Mesothelial cell of epicardium (in vitro differentiated cells): ENCODE measurements at places on chromosomes 1 and 21. TPM values are rescaled to one million over a fixed set of nuclear protein-coding genes. Genes with fewer than 3 reads are reported as not detected.
A peak's percentile ranks its signal among the peaks of the same experiment; 100 is the strongest.

Gene WNT4
- total RNA-seq, result 34.9 to 41.2 TPM (median 38.7 TPM) in 3 replicates

Gene MSH4
- total RNA-seq, result 0.27 to 0.29 TPM (median 0.27 TPM) in 3 replicates

Gene MMEL1
- total RNA-seq, result 2.2 to 4.5 TPM (median 3.4 TPM) in 3 replicates

DNA sequence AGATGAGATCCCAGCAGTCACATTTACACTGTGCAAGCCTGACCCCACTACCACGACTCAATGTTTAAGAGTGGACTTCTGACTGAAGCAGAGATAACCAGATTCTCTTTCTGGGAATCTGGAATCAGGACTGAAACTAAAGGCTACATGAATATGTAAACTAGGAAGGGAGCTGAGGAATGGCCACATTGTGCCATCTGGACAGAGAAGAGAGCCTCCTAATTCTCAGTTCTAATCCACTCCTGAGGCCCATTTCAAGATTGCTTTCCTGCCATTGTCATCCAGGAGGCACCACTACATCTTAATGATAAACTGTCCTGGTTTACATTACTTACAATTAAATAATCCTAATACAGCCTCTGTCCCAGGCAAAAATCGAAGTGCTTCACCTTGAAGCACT lies 6.5 kb downstream of the PAXBP1 start:
- H3K4me3 ChIP-seq, result no peak overlapping the region
- no peaks in the 10 kb centered on the region for H3K27me3 ChIP-seq
- peak overlapping the region; percentile 18 for H3K27ac ChIP-seq
- DNase-seq, result no peak
- peaks cover 44% of the 10 kb centered on the region for H3K36me3 ChIP-seq

DNA sequence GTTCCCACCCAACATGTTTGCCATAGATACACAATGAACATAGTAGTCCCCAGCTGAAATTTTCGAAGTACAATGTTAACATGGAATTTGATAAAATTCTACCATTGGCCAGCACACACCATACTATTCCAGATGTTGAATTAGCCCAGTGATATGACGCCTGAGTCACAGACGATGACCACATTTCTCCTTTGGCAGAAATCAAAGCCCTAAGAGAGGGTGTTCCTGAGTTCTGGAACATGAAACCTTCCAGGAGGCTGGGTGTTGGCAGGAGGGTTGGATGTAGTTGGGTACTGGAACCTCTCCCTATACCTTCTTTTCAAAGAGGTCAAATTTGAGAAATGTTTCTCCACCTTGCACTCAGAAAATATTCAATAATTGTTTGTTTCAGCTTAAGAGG lies 37.8 kb downstream of the LPAR3 start:
- H3K27me3 ChIP-seq, result no peaks in the 10 kb centered on the region
- no peaks in the 10 kb centered on the region for H3K4me1 ChIP-seq
- H3K27ac ChIP-seq, result no peak overlapping the region

DNA sequence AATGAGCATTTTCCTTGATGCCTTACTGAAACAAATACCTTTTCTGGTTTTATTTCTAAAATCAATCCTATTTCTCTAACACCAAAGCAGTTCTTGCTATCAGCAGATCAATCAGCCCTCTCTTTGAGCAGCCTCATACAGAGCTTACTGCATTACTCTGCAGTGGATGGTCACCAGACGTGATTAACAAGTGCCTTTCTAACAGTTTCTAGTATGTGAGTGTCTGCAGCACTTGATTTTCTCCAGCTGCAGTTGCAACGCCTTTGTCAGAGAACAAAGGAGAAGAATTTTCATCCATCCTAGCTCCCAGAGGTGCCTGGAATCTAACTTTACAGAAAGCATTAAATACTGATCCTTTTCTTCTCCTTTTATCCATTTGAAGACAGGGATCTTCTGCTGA lies 177.3 kb upstream of the SGIP1 start:
- no peak overlapping the region for H3K4me3 ChIP-seq
- no peak for DNase-seq
- peaks cover 4% of the 10 kb centered on the region for H3K36me3 ChIP-seq
- peaks cover 86% of the 10 kb centered on the region for H3K4me1 ChIP-seq
- peak overlapping the region; percentile 55 for H3K27ac ChIP-seq

GRCh38 chr1:8711151-8711550 lies 106.3 kb downstream of the RERE start:
- H3K27ac ChIP-seq, result peak overlapping the region; percentile 51
- no peak overlapping the region for H3K4me3 ChIP-seq
- peaks cover 2% of the 10 kb centered on the region for H3K36me3 ChIP-seq
- H3K27me3 ChIP-seq, result no peaks in the 10 kb centered on the region

GRCh38 chr1:230246551-230246950 lies 179.5 kb downstream of the GALNT2 start:
- peaks cover 23% of the 10 kb centered on the region for H3K4me1 ChIP-seq
- no peaks in the 10 kb centered on the region for H3K27me3 ChIP-seq
- no peak overlapping the region for H3K27ac ChIP-seq
- H3K4me3 ChIP-seq, result no peak overlapping the region

DNA sequence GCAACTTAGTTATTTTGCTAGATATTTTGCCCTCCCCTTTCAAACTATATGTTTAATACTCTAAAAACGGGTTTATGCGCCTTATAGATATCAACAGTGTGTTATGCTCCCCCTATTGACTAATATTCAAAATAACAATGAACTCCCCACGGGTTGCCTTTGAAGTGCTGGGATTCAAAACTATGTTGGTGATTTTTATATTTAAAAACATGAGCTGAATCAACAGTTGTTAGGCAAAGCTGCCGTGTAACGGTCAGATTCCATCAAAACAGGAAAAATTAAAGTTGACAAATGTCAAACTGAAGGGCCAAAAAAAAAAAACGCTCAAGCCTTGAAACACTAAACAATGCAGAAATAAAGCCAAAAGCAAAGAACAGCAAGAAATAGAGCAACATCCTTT lies 2.5 kb downstream of the TGFBR3 start:
- no peak for DNase-seq
- H3K36me3 ChIP-seq, result no peaks in the 10 kb centered on the region
- H3K4me3 ChIP-seq, result peak overlapping the region; percentile 59
- H3K27ac ChIP-seq, result no peak overlapping the region
- peaks cover 22% of the 10 kb centered on the region for H3K4me1 ChIP-seq

- no peak for DNase-seq
- H3K27ac ChIP-seq, result no peak overlapping the region
- peaks cover 24% of the 10 kb centered on the region for H3K4me1 ChIP-seq
- H3K4me3 ChIP-seq, result no peak overlapping the region
These were observed 49.2 kb downstream of the FH start for GRCh38 chr1:241470361-241470760.
